ENCODE measurements at places on chromosomes 5 and 9. TPM values are rescaled to one million over a fixed set of nuclear protein-coding genes. Genes with fewer than 3 reads are reported as not detected.

The WDR5 gene
- 22.3 TPM for polyA plus RNA-seq

The TRAPPC13 gene
- polyA plus RNA-seq, result 21.1 TPM

The ZMAT2 gene
- polyA plus RNA-seq, result 66.6 TPM

GRCh38 chr9:90325913-90326653 is 316.5 kb downstream of the DIRAS2 start:
- no peak for DNase-seq

DNA sequence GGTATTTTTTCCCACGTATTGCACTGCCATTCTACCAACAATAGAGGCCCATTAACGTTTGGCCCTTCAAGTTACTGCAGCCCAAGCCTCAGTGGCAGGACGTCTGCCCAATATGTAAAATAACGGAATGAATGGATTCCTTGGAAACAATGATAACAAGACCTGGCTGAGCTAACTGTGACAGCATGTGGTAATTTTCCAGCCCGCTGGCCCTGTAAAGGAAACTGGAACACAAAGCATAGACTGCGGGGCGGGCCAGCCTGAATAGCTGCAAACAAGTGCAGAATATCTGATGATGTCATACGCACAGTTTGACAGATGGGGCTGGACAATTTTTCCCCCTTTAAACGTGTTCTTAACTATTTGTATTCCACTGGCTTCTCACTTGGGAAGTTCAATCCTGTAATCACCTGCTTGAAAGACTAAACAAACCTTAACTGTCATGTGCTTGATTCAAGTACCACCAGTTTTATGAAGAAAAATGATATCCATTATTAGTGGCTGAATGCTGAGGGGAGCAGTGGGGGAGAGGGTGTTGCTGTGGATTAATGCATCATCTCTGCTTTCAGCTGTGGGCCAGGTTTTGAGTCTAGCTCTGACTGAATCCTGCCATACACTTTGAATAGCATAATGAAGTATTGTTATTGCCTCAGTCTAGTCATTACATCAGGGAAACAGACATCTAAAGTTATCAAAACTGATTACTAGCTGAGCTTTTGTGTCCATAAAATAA is 323.9 kb downstream of the TMEM161B start:
- no peak for DNase-seq

GRCh38 chr5:67478337-67478736 is 281.7 kb upstream of the CD180 start:
- DNase-seq, result no peak

Measured in AG04450 (cell line).